ENCODE measurements at places on chromosomes 6 and 20. TPM values are rescaled to one million over a fixed set of nuclear protein-coding genes. Genes with fewer than 3 reads are reported as not detected.

C6orf141 gene
- total RNA-seq: 9.3 TPM

DHX16 gene
- total RNA-seq: 17.8 TPM

BACH2 gene
- 0.76 TPM for total RNA-seq

CALHM4 gene
- not detected for total RNA-seq

TP53TG5 gene
- total RNA-seq: 0.36 TPM

GLP1R gene
- total RNA-seq: 0.08 TPM

MRAP2 gene
- 1.0 TPM for total RNA-seq

SNPH gene
- total RNA-seq: 0.64 TPM

PRKN gene
- total RNA-seq: 2.4 TPM

CGAS gene
- 8.6 TPM for total RNA-seq

- ATAC-seq: no peak
These were observed 27.8 kb upstream of the TMEM14A start for GRCh38 chr6:52643158-52643557.

GRCh38 chr6:1513215-1513780 is 96.4 kb upstream of the FOXC1 start:
- ATAC-seq: no peak

GRCh38 chr6:170124836-170125235 is 166.0 kb downstream of the DLL1 start:
- peak; percentile 61 for ATAC-seq

- ATAC-seq: no peak
These were observed 164.8 kb downstream of the SOBP start for GRCh38 chr6:107654764-107655163.

DNA sequence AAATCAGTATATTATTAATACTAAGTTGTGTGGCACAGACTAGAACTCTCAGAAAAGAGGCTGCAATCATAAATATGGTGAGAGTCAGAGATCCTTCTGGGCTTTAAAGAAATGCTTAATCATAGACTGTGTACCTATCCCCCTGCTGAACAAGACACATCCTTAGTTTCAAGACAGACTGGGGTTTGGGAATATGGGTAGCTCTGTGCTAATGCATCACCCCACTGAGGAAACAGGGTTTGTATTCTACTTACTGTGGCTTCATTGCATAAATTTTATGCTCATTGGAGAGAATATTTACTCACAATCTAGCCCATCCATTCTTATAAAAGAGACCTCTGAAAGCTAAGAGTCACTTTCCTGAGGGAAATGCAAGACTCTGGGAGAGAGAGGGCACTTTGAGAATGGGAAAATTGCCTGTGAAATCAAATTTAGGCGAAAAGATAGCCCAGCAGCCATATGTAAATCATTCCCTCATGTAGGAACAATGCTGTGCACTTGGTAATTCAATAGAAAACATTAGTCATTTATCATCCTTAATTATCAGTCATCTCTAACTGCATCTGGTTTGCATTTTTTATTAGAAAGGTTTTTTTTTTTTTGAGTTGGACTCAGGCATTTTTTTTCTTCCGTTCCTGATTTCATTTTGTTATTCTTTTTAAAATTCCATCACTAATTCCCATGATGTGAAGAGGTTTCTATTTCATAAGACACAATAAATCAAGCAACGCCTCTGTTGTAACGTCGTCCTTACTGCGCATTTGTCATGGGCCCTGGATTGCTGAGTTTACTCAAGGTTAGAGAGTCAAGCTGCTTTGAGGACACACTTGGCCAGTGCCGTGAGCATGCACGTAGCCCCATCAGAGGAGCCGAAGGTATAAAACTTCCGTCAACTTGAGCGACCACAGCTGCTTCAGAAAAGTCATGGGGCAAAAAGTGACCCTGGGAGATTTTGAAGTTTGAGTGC is 91.8 kb downstream of the TRMT11 start:
- ATAC-seq: no peak

DNA sequence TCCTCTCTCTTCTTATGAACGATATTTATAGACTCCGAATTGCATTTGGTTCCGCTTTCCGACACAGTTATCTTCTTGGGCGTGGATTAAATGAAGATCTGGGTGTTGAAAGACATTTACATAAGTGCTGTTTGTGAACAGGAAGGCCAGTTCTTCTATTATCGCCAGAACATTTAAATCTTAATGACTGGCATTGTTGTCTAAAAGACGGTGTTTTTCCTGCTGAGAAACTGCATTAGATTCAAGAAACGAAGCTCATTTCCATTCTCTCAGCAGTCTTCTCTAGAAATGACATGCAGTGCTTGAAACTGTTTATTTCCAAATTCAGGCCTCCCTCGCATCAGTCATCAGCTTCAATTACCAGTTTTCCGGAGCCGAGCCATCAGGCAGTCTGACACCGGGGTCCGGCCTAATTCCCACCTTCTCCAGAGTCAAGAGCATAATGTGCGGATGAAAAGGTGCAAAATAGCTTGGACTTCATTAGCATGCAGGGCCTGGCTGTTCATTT is 16.0 kb downstream of the LINC00237 start:
- ATAC-seq: no peak

- no peak for ATAC-seq
These were observed 5.4 kb downstream of the NELFCD start for GRCh38 chr20:58986286-58986967.

DNA sequence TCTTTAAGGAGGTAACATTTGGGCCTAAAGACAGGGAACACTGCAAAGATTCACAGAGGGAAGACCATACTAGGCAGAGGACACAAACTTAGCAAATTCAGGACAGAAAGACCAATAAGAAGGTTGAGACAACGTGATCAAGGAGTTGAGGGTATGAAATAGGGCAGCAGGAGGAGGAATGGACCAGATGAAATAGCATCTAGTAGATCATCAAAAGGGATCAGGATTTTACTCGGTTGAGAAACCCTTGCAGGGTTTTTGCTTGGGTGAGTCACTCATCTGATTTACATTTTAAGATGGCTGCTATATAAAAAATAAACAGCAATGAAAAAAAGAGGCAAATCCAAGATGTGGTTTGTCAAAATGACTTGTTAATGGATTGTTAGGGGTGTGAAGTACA is 4.7 kb downstream of the BCLAF1 start:
- no peak for ATAC-seq

- peak; percentile 44 for ATAC-seq
These were observed 11.8 kb downstream of the RPS6KA2 start for GRCh38 chr6:166615059-166615770.

GRCh38 chr6:35831257-35832007 is 26.3 kb downstream of the LHFPL5 start:
- ATAC-seq: no peak

DNA sequence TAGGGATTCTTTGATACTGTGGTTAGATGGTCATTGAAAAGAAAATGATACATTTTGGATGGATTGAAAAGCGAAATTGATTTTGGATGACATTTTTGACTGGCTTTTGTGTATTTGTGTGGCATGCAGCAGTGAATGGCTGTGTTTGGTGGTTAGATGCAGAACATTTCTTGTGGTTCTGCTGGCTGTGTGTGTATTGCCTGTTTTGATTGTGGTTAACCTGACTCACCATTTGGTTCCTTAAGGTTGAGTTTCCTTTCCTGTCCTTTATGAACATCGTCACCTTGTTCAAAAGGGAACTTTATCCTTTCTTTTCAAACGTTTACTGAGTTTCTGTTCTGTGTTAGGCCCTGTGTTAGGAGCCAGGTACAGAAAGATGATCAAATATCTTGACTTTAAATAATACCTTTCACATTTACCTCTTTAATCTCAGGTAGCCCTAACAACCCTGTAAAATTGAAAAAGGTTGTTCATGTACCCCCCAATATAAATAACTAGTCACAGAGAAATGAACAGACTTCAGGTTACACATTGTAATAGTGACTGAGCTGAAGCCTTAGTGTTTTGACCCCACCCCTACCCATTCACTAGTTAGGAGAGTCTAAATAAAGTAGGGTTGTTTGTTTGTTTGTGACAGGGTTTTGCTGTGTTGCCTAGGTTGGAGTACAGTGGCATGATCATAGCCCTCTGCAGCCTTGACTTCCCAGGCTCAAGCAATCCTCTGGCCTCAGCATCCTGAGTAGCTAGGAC is 23.8 kb downstream of the ANKS1A start:
- ATAC-seq: peak; percentile 31

GRCh38 chr20:15976047-15976736 is 597.1 kb downstream of the KIF16B start:
- ATAC-seq: no peak

- no peak for ATAC-seq
These were observed 16.3 kb upstream of the SRC start for GRCh38 chr20:37329481-37330165.

GRCh38 chr6:87396595-87397392 is 11.0 kb upstream of the CFAP206 start:
- ATAC-seq: no peak

DNA sequence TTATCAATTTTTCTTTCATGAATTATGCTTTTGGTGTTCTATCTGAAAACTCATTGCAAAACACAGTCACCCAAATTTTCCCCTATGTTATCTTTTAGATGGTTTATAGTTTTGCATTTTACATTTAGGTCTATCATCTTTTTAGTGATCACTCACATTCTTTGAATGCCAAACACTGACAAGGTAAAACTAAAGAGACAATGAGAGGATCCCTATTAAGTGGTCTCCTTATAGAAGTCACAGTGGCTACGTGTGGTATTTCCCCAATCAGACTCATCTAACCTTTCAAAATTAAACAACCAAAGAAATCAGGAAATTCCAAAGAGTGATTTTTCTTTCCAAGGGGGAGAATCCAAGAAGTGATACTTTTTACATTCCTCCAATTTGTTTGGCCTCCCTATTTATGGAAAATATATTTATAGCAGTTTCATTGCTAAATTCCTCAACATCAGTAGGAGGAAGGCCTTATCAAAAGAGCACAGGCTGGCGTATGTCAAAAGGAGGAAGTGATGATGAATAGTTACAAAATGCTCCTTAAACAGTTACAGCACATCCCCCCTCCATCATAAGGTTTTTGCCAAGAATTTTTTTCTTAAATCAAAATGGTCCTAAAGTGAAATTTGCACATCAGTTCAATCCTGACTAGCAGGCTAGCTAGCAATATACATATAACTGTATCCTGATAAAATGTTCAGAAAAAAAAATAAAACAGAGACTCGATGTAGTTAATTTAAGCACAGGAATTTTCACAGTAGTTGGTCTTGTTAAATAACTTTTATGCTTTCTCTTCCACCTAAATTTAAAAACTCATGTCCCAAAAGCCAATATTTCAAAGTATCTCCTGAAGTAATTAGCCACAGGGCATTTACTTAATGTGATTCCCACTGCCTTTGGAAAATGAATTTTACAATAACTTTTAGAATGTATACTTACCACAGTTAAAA is 76.2 kb upstream of the IPCEF1 start:
- ATAC-seq: no peak

GRCh38 chr6:118903691-118904090 is 9.7 kb downstream of the ASF1A start:
- ATAC-seq: no peak

- no peak for ATAC-seq
These were observed 100.1 kb downstream of the YTHDF1 start for GRCh38 chr20:63115651-63116411.

- no peak for ATAC-seq
These were observed 92.3 kb downstream of the EDN3 start for GRCh38 chr20:59392736-59393135.

DNA sequence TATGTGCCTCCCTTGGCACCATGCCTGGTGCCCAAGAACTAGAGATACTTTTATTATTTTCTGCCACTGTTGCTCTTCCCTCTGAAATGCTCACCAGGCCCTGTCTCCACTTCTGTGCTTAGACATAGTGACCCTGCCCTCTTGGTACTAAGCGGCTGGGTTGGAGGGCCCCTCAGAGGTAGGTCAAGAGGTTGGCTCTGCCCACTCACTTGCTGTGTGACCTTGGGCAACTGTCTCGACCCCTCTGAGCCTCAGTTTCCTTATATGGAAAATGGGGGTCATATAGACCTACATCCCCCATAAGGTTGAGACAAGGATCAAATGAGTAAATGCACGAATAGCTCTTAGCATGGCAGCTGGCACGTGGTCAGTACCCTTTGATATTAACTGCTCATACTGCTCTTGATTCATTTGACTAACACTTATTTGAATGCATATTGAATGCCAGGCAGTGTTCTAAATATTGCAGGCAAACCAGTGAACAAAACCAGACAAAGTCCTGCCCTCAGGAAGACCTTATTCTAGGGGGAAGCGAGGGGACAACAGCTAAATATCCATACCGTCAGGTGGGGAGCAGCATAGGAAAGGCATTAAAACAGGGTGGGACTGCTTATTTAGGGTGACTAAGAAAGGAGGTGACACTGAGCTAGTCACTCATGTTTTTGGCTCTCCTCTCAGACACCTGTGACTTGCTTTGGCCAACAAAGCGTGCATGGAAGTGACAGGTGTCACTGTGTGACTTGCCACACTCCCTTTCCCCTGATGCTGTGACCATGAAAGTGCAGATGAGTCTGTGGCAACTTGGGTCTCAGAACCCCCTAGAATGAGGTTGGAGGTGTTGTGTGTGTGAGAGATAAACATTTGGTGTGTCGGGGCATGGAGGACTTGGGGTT is 14.3 kb upstream of the SPO11 start:
- peak; percentile 77 for ATAC-seq

DNA sequence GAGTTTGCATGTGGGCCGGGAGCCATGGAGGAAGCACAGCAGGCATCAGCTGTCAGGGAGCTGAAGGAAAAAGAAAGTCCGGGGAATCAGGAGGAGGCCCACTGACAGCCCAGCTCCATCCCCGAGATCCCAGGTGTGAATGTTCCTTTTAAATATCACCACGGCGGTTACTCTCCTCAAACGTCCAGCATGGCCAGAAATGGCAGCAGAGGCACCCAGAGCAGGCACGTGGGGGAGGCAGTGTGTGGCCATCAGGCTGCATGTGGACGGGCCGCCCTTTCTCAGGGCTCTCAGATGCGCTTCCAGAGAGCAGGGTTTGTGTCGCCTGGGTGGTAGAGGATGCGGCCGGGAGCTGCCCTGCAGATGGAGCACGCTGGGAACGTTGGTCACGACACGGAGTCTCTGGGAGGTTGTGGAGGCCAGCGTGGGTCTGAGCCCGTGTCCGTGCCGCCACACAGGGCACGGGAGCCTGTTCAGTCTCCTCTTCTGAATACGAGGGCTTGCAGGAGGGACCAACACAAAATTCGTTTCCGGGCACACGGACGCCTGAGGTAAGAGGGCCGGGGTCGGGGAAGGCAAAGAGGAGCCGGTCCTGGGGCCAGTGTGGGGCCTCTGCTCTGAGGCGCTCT is 45.3 kb upstream of the DACT2 start:
- ATAC-seq: no peak

DNA sequence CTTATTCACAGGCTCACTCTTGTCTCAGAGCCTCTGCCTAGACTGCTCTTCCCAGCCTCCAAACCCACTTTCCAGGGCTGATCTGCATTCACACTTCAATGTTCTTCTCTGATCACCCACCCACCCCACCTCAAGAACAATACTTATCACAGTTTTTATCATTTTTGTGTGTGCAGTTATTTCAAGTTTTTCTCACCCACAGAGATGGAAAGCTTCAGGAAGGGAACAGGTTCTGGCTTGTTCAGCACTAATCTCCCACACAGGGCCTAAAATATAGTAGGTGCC is 160.9 kb downstream of the MRPL14 start:
- ATAC-seq: no peak

DNA sequence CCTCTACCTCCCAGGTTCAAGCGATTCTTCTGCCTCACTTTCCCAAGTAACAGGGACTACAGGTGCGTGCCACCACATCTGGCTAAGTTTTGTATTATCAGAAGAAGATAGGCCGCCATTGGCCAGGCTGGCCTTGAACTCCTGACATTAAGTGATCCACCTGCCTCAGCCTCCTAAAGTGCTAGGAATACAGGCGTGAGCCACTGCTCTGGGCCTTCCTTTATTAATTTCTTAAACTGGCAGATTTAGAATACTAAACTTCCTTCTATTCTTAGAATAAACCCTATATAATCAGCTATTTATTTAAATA is 86.6 kb downstream of the HFE start:
- ATAC-seq: no peak

GRCh38 chr6:85460154-85460920 is 10.5 kb downstream of the NT5E start:
- ATAC-seq: no peak

Data from esophagus mucosa (tissue), 1 donor.